ENCODE measurements at places on chromosomes 2 and 18. TPM values are rescaled to one million over a fixed set of nuclear protein-coding genes. Genes with fewer than 3 reads are reported as not detected.

DNA sequence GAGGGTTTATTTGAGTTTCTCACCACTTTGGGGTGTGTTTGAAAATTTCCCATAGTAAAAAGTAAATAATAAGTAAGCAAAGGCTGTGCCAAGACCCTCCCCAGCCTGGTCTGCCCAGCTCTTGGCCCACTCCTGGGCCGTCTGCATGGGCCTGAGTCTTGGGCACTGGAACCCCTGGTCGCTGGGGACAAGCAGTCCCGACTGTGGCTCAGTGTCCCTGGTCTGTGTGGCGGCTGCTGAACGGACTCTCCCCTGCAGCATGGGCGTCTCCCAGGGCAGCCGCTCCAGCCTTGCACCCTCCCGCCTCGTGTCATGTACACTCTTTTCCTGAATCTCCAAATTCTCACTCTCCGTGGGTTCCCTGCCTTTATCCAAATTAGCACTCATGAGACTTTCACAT, 7.2 kb upstream of the ASPRV1 start:
- DNase-seq: no peak

- DNase-seq: no peak
Measured at GRCh38 chr2:207748993-207749392, 20.7 kb downstream of the FZD5 start.

The MGAT4A gene
- total RNA-seq: 0.26 TPM

DNA sequence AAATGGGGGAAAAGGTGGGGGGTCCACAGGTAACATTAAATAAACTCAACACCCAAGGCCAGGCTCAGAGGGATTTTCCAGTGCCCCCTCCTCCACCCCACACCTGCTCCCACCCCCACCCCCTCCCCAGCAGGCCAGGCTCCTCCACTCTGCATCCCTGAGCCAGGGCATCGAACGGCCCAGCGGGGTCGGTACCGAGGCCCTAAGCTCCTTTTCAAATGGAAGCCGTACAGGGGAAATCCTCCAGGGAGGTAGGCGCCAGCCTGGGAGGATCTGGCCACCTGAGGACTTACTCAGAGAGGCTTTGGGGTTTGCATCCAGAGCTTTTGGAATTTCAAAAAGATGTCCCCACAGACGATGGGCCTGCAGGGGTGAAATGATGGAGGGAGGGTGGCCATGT, 46.5 kb downstream of the ZFP36L2 start:
- DNase-seq: no peak

DNA sequence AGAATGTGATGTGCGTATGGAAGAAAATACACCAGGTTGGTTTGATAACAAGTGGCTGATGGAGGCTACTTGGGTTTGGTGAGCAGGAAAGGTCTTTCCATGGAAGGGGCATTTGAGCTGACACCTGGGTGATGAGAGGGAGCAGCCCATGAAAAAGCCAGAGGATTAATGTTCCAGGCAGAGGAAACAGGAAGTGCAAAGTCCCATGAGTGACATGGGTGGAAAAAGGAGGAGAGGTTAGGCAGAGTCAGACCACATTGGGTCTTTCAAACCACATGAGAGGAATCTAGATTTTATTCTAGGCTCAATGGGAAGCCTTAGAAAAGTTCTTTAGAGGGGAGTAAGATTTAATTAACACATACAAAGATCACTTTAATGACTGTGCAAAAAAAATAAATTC, 195.7 kb downstream of the LRATD1 start:
- no peak for DNase-seq

All from fibroblast of lung (primary cell).